ENCODE measurements at places on chromosomes 4 and X.

DNA sequence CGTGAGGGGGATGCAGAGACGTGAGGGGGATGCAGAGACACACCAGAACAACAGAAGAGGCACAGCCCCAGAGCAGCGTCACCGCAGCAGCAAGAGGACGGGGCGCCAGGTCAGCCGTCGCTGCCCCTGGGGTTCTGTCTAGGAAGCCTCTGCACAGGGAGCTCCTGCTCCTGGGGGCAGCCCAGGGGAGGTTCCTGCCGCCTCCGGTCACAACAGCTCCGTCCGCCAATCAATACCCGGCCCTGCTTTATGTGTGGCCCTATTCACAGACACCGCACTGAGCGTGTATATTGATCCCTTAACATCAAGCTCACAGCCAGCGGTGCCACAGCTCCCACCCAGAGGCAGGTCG is 69.6 kb downstream of the FAM53A start:
- no peak for DNase-seq

- DNase-seq = no peak
Measured at GRCh38 chrX:100995469-100995868, 26.0 kb downstream of the ARL13A start.

DNA sequence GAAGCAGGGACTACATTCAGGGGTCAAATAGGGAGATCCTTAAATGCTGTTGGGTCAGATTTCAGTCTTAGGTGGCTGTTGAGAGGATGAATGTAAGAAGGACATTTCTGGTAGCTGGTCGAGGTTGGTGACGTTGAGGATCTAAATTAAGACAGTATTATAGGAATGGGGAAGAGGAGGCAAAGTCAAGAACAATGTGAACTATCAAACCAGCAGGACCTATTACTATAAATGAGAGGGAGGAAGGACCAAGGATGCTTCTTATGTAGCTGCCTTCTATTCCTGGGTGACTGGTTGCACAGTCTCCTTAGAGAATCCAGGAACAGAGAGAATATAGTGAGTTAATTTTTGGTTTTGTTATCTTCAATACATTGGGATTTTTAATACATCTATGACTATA is 118.5 kb upstream of the BMPR1B start:
- DNase-seq = no peak

DNA sequence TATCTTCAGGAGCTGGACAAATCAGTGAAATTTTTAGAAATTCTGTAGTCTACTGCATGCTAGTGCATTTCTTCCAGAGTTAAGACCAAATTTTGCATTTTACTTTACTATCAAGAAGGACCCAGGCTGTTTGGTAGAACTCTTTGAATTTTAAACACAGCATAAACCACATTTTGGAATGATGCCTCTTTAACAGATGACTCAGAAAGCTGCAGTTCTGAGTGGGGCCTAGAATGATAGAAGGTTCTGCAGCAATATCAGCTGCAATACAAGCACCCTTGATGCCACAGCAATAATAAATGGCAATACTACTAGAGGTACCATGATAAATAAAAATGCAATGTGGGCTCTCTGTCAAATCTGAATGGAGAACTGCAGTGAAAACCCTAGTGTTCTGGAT is 198.7 kb downstream of the TMA16 start:
- no peak for DNase-seq

GRCh38 chr4:141463678-141464077 is 172.7 kb upstream of the IL15 start:
- DNase-seq = no peak

DNA sequence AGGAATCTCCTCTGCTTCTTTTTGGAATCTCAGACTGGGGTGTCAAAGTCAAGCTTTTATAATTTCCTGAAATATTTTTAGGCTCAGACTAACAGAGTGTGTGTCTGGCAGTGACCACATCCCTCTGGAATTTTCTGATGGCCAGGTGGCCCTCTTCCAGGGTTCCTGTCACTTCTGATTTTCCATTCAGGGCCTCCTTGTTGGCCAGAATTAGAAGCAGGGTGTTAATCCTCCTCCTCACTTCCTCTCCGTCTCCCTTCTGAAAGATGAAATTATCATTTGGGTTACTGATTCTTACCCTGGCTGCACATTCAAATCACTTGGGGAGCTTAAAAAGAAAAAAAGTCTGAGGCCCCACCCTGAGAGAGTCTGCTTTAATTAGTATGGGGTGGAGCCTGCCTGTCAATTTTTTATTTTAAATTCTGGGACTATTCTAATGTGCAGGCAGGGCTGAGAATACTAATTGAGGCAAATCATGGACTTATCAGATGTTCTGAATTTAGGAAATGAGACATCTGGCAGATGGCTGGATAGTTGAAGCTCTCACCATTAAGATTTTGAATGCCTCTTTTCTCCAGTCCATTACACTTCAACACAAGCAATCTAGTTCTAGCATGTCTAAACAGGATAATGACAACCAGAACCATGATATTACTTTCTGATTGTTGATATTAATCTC is 43.2 kb downstream of the HAND2 start:
- no peak for DNase-seq

GRCh38 chr4:108900018-108900580 is 137.2 kb upstream of the ETNPPL start:
- no peak for DNase-seq

GRCh38 chrX:105865709-105866108 is 43.4 kb downstream of the NRK start:
- DNase-seq = no peak

DNA sequence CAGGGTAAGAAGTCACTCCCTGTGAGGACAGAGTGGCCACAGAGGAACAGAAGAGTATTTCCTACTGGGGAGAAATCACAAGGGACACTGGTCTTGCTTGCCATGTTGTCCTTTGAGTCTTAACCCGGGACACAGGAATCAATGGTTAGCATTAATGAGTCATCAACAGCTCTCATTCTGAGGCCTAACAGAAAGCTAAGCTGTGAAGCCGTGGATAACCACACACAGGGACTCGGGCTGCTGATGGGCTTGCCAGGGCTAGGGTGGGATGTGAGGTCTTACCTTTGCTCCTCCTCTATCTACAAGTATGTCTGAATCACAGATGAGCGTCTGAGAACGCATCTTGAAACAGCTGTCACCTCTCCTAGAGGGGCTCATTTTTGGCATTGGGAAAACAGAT is 22.2 kb downstream of the HELT start:
- DNase-seq = no peak

- no peak for DNase-seq
Measured at GRCh38 chr4:28565396-28565795, 1704.8 kb downstream of the STIM2 start.

DNA sequence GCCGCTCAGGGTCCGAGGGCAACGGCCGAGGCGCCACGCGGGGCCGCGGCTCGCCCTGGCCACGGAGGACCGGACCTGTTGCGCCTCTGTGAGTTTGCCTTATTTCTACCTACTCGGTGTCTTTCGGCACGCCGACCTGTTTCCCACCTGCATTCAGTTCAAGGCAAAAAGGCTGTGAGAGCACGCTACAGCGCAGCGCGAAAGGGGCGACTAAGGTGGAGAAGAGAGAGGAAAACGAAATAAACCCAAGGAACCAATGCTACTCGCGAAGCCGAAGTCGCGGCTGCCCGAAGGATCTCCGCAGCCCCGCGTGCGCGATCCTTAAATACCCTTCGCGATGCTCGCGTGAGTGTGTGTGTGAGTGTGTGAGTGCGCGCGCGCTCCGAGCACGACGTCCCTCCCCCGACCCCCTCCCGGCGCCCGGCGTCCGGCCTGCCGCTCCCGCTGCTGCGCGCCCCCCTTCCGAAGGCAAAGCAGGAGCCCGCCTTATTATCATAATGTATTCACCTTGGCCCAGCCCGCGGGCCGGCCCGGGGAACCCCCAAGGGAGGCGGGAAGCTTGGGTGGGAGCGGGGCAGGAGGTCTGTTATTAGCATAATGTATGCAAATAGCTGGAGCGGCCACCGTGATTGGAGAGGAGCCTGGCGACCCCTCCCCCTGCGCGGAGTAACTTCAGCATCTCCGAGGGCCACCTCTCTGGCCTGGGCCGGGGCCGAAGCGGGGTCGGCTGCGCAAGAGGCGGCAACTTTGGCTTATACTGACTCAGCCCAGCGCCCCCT is at the start of gene COL25A1:
COL25A1 (minus strand) TSS at position 298 of the 779 bp plus-strand sequence.
- DNase-seq = no peak

- DNase-seq = no peak
Measured at GRCh38 chr4:134018846-134019245, 182.7 kb downstream of the PABPC4L start.

GRCh38 chrX:116246261-116246660 is 75.7 kb downstream of the AGTR2 start:
- no peak for DNase-seq

DNA sequence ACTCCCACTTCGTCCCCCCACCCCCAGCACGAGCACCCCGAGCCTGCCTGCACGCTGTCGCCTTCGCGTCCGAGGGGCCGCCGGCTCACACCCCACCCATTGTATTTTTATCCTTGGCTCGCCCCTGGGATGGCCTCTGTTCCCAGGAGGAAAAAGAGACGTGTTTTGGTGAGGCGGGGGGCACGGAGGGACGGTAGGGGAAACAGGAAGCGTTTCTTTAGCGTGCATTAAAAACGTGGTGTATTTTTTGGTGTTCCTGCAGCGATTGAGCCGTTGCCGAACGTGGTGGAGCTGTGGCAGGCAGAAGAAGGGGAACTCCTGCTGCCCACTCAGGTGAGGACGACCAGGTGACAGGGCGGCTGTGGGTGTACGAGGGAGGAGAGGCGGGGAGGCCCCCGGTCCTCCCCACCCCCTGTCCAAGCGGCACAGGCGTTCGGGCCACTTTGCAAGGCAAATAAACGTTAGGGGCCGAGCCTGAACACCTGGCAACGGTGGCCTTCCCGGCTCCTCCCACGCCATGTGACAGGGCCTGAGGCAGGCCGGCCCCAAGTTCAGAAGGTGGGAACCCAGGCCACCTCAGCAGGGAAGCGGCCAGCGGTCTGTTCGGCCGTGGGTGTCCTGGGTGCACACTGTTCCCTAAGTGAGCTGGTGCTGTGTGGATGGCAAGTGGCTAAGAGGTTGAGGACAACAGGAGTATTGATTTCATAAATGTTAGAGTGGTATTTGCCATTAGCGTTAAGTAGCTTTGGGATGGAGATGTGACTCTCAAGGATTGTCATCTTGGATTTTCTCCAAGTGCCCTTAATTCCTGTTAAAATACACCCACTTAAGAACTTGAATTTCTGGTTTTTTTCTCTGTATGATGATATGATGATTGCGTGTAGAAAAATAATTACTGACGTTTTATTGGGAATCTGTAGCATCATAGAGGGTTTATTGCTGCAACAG is 1.1 kb downstream of the TMEM131L start:
- DNase-seq = no peak

DNA sequence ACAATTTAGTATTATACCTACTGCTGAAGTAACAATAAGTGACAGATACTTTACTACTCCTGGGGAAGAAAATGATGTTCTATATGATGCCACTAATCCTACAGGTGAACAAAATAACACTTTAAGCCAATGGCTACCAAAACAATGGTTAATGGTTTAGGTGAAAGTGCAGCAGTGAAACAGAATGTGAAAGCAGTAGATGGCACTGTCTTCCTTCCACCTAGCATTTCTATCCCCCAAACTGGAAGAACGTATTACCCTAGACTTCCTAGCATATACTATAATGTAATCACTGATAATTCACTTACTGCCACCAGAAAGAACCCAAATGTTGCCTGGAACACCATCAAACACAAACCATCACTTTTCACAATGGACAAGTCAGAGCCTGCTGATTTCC is 18.9 kb upstream of the CABS1 start:
- DNase-seq = no peak

GRCh38 chr4:62640296-62640695 is 1440.2 kb downstream of the ADGRL3 start:
- DNase-seq = no peak

GRCh38 chr4:8393593-8394038 is 46.9 kb downstream of the ACOX3 start:
- peak; percentile 59 for DNase-seq

GRCh38 chr4:145531223-145531622 is 49.6 kb downstream of the SMAD1 start:
- DNase-seq = peak; percentile 8

- no peak for DNase-seq
Measured at GRCh38 chrX:129981752-129982299, 609 bp upstream of the BCORL1 start.

DNA sequence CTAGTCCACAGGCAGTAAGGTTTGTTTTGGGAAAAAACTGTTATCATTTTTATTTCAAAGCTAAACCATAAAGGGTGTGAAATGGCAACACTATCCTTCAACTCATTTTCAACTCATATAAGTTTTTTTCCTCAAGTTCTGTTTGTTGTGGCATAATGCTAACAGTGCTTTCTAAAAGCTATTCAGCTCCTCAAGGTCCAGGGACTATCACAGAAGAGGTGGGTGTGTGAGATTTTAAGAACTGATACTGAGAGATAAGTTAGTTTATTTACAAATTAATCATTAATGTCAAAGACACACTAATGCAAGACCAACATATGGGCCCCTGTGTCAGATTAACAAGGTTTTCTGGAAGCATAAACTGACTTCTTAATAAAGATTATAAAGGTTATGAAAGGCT is 11.8 kb downstream of the UGT2B15 start:
- DNase-seq = no peak

GRCh38 chr4:186021461-186022167 is 47.3 kb upstream of the TLR3 start:
- DNase-seq = peak; percentile 13

GRCh38 chr4:683982-684622 is 4.8 kb downstream of the SLC49A3 start:
- DNase-seq = peak; percentile 49

GRCh38 chrX:110041980-110042379 is 39.1 kb downstream of the TMEM164 start:
- DNase-seq = no peak

- DNase-seq = no peak
Measured at GRCh38 chr4:30720021-30720660, at the start of gene PCDH7. Gene PCDH7 (plus strand): TSS chr4:30720369. CDS start chr4:30721423, 1,054 bp downstream.

GRCh38 chrX:39929379-39930025 is 168.3 kb downstream of the BCOR start:
- DNase-seq = no peak

DNA sequence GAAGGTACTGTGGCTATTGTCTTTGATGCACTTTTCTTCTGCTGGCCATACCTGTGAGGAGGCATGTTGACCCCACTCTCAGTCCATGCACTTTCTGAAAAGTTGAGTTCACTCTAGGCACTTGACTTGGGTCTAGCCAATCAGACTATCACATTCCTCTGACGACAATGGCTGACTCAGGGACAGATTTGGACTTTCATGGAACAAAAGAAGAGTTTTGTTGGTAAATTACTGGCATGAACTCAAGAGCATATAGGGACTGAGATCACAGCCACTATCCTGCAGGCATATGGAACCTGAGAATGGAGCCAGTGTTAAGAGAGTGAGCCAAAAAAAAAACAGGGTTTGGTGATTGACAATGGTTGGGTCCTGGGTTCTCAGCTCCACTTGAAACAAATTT is 24.6 kb upstream of the CXCL6 start:
- DNase-seq = no peak

GRCh38 chrX:3713225-3713936 is at the start of gene PRKX:
Gene PRKX (minus strand): TSS chrX:3713649. CDS start chrX:3713253, 396 bp downstream.
- no peak for DNase-seq

- DNase-seq = no peak
Measured at GRCh38 chrX:9573282-9574106, 108.6 kb downstream of the TBL1X start.

DNA sequence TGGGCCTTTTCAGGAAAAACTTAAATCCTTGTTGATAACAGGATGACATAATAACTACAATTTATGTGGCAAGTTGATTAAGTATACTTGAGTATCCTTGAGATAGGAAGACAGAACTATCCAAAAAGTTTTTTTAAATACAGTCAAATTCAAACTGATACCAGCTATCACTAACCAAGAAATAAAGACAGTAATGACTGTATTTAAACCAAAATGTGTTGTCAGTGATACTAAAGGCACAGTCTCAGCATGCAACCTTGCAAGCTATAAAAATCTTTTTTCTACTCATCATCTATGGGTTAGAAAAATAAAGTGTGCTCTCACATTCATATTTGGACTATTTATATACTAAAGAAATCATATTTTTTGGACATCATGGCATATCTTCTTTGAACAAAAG is 64.7 kb downstream of the PAPSS1 start:
- DNase-seq = no peak
